ENCODE measurements at places on chromosomes 11 and 22.
A peak's percentile ranks its signal among the peaks of the same experiment; 100 is the strongest.

DNA sequence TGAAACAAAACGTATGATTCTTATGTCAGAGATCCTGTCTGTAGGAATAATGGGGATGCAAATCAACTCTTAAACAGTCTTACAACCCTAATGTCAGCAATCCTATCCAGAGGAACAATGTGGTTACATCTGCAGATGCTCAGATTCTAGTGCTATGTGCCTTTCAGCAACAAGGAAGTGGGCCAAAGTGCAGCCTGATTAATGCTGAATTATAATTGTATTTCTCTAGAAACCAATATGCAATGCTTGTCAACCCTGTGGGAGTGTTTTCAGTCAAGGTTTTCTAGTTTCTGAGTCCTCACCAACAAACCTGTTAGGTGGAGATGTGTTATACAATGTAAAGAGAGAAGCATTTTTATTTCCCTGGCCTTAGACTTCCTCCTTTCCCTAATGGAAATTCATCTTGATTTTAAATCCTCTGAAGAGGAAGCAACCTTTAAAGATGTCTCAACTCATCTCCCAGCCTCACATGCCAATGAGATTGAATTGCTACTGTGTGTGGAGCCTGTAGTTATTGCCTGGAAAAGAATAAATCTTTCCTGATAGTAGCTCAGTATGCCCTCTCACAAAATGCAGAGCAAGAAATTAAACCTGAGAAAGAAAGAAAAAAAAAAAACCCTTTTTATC lies 26.2 kb upstream of the TMEM123 start:
- DNase-seq = peak; percentile 43

DNA sequence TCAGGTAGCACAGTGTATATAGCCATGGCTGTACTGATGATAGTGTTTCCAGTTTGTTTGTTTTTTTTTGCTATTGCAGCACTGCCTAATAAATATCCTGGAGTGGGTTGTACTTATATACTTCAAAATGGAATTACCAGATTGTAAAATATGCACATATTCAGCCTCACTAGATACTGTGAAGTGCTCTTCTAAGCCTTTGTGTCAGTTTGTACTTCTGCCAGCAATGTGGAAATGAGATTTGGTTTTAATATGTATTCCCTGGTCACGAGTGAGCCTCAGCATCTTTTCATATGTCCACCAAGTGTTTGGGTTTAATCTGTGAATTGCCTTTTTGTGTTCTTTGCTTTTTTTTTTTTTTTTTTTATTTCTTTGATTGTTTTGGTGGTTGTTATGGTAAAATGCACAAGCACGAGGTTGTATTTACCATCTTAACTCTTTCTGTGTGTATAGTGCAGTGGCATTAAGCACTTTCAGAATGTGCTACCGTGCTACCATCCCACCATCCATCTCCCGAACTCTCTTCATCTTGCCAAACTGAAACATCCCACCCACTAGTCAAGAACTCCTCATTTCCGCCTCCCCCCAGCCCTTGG lies 34.9 kb downstream of the ST3GAL4 start:
- DNase-seq = no peak

DNA sequence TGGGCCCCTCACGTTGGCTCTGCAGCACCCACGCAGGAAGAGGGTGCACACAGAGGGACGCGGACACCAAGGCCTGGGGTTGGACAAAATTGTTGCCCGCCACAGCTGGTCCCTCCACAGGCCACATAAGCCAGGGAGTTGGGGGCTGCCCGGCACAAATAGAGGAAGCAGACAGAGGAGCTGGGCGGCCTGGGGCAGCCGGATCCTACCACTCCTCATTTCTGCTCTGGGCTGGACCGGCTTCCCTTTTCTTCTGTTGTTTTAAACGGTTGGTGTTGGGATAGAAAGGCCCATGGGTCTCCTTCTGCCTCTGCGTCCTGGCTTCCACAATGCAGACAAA lies 36.4 kb upstream of the LINC01488 start:
- peak; percentile 57 for DNase-seq

- DNase-seq = no peak
Measured at GRCh38 chr11:47923667-47924066, 56.7 kb upstream of the PTPRJ start.

- DNase-seq = no peak
Measured at GRCh38 chr11:104526006-104526405, 362.1 kb upstream of the PDGFD start.

GRCh38 chr11:65786008-65786785 lies 666 bp upstream of the OVOL1 start:
- DNase-seq = no peak

DNA sequence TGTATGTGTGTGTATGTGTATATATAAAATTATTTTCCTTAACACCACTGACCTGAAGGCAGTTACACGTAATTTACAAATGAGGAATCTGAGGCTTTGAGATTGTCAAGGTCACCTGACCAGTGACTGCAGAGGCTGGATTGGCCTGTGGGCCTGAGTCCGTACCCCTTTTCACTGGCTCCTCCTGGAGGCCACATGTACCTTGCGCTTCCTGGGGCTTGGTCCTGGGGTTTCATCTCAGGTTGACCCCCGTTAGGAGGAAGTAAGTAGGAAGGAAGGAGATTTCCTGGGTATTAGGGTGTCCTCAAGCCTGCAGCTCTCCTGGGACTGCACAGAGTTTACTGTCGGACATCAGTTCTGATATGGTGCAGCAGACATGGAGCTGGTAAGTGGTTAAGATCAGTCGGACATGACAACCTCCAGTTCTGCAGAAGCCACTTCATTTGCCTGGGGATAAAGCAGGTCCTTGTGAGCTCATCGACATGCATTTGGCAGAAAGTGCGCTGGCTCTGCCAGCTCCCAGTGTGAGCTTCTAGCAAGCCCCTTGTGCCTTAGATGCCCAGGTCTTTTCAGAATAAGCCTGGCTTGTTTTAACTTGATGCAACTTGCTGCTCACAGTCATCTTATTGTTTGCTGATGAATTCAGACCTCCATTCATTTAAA lies 36.6 kb downstream of the ST3GAL4 start:
- DNase-seq = peak; percentile 29

- DNase-seq = no peak
Measured at GRCh38 chr22:46934172-46934745, 171.8 kb downstream of the TBC1D22A start.

- no peak for DNase-seq
Measured at GRCh38 chr11:130029137-130029536, 26.5 kb upstream of the PRDM10 start.

DNA sequence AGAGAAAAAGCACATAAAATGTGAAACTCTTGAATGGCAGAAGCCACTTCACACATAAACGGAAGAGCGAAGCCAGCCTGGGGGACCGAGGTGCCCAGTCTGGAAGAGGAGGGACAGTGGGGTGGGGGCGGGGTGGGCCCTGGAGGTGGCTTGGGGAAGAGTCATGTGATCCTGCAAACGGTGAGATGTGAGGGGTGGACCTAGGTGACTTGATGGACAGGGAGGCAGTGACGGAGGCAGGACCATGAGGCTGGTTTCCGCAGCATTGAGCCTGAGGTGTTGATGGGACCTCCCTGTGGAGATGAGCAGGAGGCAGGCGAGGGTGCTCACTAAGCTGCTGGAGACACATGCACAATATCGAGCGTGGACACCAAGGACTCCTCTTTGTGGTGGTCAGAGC lies 16.8 kb downstream of the ZDHHC24 start:
- no peak for DNase-seq

DNA sequence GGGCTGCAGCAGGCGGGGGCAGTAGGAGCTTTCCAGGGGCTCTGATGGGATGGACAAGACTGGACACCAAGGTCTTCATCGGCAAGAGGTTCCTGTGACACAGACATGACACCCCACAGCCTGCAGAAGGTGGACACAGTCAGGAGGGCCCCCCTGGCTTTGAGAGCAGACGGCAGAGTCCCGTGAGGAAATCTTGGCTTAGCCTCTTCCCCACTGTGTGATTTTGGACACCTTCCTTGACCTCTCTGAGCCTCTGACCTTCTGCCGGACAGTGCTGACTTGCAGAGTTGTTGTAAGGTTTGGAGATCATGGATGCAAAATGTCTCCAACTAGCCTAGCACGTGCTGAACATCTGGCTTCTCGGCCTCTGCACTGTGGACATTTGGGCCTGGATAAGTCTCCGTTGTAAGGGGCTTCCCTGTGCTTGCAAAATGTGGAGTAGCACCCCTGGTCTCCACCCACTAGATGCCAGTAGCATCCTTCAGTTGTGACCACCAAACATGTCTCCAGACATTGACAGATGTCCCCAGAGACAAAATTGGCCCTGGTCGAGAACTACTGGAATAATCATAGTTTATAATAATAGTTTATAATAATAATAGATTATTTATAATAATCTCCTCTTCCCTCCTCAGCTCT lies 54.6 kb downstream of the MCM5 start:
- peak; percentile 10 for DNase-seq

DNA sequence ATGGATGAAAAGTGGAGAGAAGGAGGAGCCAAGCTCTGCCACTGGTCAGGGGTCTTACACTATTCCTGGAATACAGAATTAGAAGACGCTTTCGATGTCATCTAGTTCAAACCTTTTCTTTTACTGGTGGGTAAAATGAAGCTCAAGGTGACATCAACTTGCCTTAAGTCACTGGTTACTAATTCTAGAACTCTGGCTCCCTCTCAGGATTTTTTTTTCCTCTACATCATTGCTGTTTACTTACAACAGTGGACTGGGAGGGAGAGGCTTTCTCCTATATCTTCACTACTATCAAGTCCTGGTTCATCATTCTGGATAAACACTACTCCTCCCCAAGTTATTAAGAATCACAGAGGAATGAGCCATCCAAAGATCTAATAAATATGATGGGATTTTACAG lies 82.9 kb downstream of the ETS1 start:
- DNase-seq = no peak

DNA sequence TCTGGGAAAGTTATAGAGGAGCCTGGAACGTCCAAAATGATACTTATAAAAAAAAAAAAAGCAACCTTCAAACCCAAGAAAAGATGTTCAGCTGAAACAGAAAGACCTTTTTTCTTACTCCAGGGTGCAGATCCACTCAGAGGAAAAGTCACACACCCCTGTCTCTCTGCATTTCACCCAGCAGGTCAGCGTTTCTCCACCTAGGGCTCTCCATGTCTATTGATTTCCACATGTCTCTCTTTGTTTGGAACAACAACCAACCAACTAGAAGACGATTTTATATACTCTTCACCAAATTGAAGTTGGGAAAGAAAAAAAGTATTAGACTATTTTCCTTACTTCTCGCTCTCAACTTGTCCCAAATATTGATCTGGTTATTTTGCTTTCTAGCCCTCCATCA lies 42.2 kb upstream of the BLID start:
- DNase-seq = no peak

- no peak for DNase-seq
Measured at GRCh38 chr22:49391436-49391835, 436.2 kb downstream of the BRD1 start.

- DNase-seq = no peak
Measured at GRCh38 chr11:17328871-17329494, 22.6 kb upstream of the NCR3LG1 start.

GRCh38 chr22:28441720-28442263 lies 237.8 kb downstream of the TTC28 start:
- DNase-seq = no peak

DNA sequence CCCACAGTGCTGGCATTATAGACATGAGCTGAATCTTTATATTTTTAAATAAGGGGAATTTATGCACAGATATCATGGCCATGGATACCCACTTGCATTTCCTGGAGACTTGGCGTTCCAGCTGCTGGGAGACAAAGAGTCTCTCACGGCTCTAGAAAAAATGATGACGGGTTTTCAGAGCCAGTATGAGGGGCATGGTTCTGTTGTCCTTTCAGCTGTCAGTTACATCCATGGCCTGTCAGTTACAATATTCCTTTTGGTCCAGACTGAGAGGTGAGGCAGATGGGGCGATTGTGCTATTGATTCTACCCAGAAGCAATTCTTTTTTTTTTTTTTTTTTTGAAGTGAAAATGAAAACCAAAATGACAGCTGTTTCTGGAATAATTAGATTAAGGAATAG lies 29.7 kb downstream of the USH1C start:
- no peak for DNase-seq

- DNase-seq = peak; percentile 52
Measured at GRCh38 chr11:72848846-72849466, 34.7 kb downstream of the ATG16L2 start.

- no peak for DNase-seq
Measured at GRCh38 chr11:112306230-112306629, 45.6 kb upstream of the PLET1 start.

GRCh38 chr11:76025068-76025467 lies 181.2 kb downstream of the WNT11 start:
- no peak for DNase-seq

DNA sequence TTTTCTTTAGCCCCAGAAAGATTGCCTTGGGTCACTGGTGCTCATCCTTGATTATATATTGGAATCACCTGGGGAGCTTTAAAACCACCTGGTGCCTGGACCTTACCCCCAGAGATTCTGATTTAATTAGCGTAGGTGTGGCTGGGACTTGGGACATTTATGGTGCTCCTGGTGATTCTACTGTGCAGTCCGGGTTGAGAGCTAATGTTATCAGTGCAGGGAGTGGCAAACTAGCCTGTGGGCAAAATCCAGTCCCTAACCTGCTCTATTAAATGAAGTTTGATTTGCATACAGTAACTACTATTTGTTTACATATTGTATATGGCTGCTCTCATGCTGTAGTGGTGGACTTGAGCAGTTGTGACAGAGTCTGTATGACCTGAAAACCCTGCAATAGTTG lies 134.0 kb upstream of the SORL1-AS1 start:
- DNase-seq = no peak

DNA sequence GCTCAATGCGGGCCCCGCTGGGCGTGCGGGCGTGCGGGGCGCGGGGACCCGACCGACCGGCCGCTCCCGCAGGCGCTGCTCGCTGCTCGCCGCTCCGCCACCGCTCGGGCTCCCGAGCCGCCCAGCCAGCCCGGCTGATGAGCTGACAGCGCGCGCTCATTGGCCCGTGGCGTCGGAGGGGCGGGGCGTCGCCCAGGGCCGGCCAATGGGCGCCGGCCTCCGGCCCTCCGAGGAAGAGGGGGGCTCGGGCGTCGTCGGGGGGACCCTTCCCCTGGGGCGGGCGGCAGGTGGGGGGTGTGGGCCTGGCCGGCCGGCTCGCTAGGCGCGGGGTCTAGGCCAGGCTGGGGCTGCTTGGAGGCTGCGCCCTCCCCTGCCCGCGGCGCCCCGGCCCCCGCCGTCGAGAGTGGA lies at the start of gene SCUBE1:
SCUBE1 (minus strand) TSS at position 111 of the 408 bp plus-strand sequence. CDS start 111 bp downstream, outside the sequence.
- peak; percentile 79 for DNase-seq

DNA sequence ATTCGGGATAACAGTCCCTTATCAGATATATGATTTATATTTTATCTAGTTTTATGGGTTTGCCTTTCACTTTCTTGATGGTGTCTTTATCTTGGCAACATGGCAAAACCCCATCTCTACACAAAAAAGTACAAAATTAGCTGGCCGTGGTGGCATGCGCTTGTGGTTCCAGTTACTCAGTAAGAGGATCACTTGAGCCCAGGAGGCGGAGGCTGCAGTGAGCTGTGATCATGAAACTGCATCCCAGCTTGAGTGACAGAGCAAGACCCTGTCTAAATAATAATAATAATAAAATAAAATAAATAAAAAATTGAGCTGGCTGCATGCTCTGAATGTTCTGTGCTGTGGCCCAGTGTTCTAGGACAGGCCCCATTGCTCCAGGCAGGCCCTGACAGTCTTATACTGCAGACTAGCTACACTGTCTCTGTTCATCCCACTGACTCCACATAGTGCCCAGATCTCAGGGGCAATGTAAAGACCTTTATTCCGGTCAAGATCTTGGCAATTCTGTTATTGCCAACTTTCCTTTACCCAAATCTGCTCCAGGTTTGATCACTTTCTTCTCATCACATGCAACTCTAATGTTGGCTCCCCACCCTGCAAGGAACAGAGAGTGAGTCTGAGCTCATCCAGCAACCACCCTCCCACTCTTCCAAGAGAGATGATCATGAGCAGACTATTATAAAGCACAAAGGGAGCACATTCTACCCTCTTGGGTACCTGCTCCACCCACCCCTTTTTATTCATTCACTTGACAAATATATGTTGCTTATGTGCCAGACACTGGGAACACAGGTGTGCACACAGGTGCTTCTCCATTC lies 8.8 kb downstream of the HSPA8 start:
- DNase-seq = no peak

Measured in suppressor macrophage treated with lipopolysaccharide for 4 hours (primary cell).